Pancreas (tissue), 10 donors: ENCODE measurements at places on chromosomes 3 and 15.

DNA sequence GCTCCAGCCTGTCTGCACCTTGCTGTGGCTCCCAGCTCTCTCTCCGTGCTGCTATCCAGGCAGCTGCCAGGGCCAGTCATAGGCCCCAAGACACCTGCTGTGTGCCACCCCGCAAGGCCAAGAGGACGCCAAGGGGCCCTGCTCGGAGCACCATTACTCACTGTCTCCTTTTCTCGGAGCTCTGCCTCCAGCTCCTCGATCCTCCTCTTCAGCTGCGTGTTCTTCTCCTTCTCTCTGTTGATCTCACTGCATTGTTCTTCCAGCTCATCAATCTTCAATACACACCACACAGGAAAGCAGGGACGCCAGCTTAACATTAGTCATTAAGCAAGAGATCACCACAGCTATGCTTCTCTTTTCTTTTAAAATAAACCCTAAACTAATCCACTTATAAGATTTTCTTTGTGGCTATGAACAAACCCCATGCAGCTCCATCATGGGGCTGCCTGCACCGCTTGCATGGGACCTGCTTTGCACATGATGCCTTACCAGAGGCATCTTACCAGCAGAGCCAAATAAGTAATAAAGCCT lies 42.6 kb downstream of the WHAMM start:
- peaks cover 9% of the 10 kb centered on the region for H3K4me1 ChIP-seq
- H3K36me3 ChIP-seq, result peaks cover 64% of the 10 kb centered on the region
- no peaks in the 10 kb centered on the region for H3K27me3 ChIP-seq
- H3K27ac ChIP-seq, result no peak overlapping the region

GRCh38 chr3:109339714-109340648 lies 2.6 kb upstream of the DPPA4 start:
- no peaks in the 10 kb centered on the region for H3K4me1 ChIP-seq
- H3K27me3 ChIP-seq, result no peaks in the 10 kb centered on the region
- no peaks in the 10 kb centered on the region for H3K36me3 ChIP-seq
- H3K27ac ChIP-seq, result no peak overlapping the region

GRCh38 chr15:74464216-74464615 lies 3.3 kb upstream of the UBL7 start:
- no peak overlapping the region for H3K4me3 ChIP-seq
- H3K27me3 ChIP-seq, result no peaks in the 10 kb centered on the region
- no peak overlapping the region for H3K27ac ChIP-seq
- no peak for DNase-seq
- H3K4me1 ChIP-seq, result peaks cover 15% of the 10 kb centered on the region
- no peaks in the 10 kb centered on the region for H3K36me3 ChIP-seq

DNA sequence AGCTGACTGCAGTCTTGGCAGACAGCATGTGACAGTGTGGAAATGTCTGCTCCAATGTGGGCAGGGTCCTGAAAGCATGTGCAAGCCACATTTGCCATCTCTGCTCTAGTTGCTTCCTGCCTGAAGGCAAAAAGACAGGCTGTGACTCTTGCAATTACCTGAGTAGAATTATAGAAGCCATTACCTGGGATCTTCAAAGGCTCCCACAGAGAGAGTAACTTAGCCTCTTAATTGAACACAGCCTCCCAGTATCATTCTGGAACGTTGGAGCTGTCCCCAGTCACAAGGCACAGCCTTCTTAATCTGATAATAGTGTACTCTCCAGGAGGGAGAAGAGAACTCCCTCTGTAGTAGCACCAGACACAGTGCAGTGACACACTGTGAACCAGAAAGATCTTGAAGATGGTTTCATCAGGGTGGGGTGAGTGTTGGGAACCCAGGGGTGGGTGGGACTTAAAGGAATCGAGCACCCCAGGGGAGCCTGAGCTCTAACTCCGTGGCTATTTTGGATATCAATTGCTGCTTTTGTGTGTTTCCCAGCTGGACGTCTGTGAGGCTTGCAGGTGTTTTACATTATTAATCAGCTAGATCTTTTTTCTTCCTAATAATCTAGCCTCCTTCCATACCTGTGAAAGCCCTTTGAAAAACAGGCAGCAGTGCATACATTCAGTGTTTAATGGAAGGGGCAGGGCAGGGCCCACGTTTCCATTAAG lies 40.6 kb upstream of the GLCE start:
- H3K27ac ChIP-seq, result no peak overlapping the region
- H3K27me3 ChIP-seq, result no peaks in the 10 kb centered on the region
- DNase-seq, result no peak
- no peak overlapping the region for H3K4me3 ChIP-seq
- H3K4me1 ChIP-seq, result no peaks in the 10 kb centered on the region

DNA sequence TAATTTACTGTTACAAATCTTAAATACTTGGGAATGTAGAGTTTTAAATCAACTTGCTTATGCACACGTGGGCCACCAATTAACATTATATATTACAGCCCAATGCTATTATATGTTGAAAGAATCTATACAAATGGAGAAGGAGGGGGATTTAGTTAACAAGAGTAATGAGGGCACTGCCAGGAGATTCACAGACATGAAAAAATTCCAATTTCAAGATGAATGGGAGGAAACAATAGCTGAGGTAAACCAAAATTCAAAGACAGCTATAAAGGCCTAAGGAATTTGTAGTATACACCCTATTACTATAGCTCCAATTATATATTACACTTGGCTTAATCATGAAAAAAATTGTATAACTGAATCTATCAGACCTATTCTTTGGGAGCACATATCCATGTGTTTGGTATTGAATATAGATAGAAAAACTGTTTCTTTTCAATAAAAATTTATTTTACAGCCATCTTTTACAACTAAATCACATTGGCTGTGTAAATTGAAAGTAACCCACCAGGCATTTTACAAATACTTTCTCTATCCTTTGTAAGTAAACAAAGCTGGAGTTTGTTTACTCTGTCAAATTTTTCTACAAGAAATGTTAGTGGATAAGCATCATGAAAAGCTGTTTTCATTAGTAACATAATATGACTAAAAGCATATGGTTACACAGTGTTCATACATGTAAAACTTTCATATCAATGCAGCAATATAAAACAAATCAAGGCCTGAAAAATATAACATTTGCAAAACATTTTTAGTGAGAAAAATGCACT lies 1045.8 kb downstream of the ROBO1 start:
- no peak overlapping the region for H3K27ac ChIP-seq
- H3K4me1 ChIP-seq, result no peaks in the 10 kb centered on the region
- no peak overlapping the region for H3K4me3 ChIP-seq
- no peak for DNase-seq
- H3K36me3 ChIP-seq, result no peaks in the 10 kb centered on the region
